ENCODE measurements at places on chromosomes 7 and 10.

- DNase-seq: no peak
These were observed 92.0 kb downstream of the GPR85 start for GRCh38 chr7:112994656-112995055.

DNA sequence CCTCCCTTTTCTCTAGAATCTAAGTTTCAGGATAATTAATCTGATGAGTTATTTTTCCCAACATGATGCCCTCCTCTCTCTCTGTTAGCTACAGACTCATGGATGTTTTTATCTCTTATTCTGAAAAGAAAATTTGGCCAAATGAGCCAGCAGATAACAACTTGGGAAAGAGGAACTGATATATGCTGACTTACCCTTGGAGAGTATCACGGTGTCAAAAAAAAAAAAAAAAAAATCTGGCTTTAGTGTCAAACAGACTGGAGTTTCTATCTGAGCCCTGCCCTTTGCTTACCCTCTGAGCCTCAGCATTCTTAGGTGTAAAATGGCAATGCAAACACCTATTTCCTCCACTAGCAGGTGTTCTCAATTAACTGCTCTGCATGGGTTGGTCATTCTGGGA, 190.4 kb downstream of the AHR start:
- DNase-seq: no peak

DNA sequence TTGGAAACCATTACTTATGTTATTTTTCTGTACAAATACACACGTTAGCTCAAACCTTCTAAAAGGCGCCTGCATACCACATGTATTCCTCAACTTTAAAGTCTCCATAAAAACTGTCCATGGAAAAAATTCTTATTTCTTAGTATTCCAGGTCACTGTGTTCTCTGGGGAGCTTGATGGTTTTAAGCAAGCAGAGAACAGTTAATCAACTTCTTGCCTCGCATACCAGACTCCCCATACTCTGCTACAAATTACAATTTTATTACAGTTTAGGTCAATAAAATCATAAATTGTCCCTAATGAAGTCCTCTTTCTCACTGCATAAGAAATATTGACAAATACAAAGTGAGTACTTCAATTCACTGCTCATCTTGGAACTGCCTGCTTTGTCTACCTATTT, 77.0 kb upstream of the GPR22 start:
- no peak for DNase-seq

DNA sequence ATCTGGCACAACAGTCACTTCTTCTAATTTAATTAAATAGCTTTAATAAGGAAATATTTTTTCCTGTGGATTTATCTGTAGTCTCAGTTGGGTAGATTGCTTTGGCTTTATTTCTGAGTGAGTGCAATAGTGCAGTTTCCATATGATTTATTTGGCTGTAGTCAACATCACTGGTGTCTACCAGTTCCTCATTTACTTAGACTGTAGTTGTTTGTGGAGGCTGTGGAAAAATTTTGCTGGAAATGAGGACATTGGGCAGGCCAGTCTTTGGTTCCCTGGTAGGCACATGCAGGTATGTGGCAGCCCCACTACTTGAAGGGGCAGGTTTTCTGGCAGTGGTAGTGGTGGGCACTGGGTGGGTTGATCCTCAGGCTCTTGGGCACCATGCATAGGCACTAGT, 15.5 kb downstream of the TAS2R40 start:
- no peak for DNase-seq

- DNase-seq: no peak
These were observed 43.6 kb downstream of the NSUN6 start for GRCh38 chr10:18607503-18608378.

DNA sequence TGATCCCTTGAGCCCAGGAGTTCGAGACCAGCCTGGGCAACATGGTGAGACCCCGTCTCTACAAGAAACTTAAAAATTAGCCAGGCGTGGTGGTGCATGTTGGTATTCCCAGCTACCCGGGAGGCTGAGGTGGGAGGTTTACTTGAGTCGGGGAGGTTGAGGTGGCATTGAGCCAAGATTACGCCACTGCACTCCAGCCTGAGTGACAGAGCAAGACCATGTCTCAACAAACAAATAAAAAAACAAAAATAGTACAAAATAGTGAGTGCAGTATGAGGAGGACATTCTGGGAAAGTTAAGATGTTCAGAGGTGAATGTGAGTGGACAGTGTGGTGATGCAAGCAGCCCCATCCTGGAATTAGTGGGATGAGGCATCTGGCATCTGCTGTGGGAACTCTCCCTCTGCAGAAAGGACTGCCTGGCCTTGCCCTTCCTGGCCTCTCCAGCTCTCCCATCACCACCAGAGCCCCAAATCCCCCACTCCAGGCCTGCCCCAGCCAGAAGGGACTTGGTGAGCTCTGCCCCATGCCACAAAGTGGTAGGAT, 96.6 kb upstream of the PARD3 start:
- DNase-seq: no peak

DNA sequence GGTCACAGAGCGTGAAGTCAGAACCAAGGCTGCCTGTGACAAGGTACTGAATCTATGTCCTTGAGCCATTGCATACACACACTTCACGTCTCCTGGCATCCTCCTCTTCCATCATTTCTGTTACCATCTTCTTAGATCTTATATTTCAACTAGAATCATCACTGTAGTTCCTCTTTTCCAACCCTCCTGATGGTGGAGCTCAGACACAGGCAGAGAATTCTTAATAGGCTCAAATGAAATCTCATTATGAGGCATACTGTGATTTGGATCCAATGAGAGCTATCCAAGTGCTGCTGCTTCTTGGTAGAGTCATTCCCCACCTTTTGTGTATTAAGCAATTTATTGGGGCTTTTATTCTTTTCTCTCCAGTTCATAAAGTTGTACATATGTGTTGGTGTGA, 113.2 kb downstream of the CALCR start:
- peak; percentile 42 for DNase-seq

- DNase-seq: no peak
These were observed 2.9 kb downstream of the RBP4 start for GRCh38 chr10:93598157-93598556.

- no peak for DNase-seq
These were observed 7.3 kb downstream of the FSCN3 start for GRCh38 chr7:127600885-127601284.

- DNase-seq: no peak
These were observed 53.1 kb downstream of the CH25H start for GRCh38 chr10:89153971-89154370.

DNA sequence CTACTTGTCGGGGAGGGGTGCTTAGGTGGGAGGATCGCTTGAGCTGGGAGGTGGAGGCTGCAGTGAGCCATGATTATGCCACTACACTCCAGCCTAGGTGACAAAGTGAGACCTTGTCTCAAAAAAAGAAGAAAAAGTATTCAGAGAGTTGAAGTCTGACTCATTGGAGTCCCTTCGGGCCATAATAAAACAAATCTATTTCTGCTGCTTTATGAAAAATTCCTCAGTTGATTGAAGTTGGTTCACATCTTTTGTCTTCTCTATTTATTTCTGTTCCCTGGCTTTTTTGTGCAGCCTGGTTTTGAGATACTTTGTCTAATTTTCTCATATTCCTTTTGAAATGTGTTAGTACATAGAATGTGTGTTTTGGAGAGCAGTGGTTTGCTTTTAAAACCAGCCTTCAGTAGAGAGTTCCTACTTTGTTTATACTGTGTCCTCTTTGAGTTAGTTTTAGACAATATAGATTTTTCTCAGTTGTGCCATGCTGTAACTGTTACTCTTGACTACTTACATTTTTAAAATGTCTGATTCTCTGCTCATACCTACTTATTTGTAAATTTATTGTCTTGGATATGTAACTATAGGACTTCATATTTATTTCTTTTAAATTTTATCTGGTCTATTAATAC, 36.7 kb downstream of the LUC7L2 start:
- DNase-seq: no peak

- DNase-seq: no peak
These were observed 256.2 kb downstream of the ELFN1 start for GRCh38 chr7:1925973-1926907.

GRCh38 chr10:28432210-28432676, 100.7 kb upstream of the WAC start:
- peak; percentile 32 for DNase-seq

- no peak for DNase-seq
These were observed 211.7 kb upstream of the MKI67 start for GRCh38 chr10:128337860-128338378.

DNA sequence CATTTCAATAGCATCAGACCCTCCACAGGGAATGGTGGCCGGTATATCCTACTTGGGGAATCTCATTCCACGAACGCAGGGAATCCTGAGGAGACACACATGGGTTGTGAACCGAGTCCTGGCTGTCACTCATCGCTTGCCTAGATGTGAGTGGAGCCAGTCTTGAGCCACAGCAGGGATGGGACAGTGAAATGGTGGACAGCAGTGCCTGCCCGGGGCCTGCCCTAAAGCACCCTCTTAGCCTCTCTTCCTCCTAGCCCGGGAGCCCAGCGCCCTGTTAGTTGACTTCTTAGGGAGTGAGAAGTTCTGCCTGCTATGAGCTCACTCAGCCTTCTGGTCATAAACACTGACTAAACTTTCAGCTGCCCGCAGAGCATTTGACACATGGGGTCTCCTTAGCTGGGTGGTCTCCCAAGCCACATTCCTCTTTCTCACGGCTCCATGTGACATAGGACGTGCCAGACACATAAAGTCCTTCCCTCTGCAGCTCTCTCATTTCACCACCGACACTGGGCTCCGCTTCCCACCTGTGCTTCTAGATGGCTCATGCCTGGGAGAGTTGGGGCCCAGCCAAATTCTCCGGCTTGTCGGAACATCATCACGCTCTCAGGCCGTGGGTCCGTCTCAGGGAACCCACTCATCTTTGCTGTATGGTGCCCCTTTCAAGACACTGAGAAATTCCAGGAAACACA, 60.9 kb downstream of the TCERG1L start:
- no peak for DNase-seq

- no peak for DNase-seq
These were observed 121.5 kb downstream of the TNS3 start for GRCh38 chr7:47460251-47460989.

- DNase-seq: no peak
These were observed 548.7 kb upstream of the GALNT17 start for GRCh38 chr7:70582927-70583895.

- DNase-seq: no peak
These were observed 328.4 kb downstream of the PHTF2 start for GRCh38 chr7:78127009-78127408.

GRCh38 chr10:56586461-56586891, 225.4 kb upstream of the ZWINT start:
- no peak for DNase-seq

DNA sequence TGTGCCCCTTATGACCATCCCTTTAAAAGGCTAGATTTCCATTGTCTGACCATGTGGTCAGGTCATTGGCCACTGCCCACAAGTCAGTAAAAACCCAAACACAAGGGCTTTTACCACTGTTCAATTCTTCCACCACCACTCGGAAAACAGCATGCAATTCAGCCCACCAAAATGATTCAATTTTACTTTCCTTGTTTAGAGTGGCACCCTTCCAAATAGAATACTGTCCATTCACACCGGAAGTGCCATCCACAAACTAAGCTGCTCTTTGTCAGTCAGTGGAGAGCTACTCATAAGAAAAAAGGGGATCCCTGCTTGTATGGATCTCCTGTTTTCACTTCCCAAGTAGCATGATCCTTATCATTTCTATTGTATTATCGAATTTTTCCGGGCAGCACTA, 350.7 kb upstream of the MBL2 start:
- no peak for DNase-seq

DNA sequence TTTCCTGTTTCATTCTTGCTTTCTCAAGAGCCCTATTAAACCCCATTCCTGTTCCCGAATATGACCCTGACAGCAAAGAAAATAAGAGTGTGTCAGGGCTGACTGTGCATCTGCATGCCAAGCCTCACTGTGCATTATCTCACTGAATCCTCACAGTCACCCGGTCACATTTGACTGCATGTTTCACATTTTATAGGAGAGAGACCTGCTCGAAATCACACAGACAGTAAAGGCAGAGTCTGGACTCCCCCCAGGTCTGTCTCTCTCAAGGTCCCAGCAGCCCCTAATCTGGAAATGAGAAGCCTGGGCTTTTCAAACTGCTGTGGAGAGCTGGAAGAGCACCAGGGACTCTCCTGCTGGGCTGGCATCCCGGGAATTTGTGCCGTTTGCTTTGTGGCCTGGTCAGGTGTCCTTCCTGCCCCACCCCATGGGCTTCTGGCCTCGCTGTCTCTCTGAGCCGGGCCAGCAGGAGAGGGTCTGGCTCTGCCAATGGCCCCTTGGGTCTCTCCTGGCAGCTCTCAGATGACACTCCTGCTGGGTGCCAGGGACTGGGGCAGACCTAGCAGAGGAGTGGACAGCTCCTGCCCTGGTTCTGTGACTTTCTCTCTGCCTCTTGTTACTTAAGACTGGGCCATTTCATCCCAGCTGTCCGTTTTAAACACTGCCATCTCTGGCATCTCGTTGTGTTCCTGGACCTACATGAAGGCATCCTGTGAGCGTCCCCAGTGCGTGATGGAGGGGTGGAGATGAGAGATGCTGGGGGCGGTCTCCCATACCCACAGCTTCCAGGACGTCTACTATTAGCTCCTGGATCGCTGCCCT, 173.6 kb downstream of the ARHGAP12 start:
- DNase-seq: no peak

DNA sequence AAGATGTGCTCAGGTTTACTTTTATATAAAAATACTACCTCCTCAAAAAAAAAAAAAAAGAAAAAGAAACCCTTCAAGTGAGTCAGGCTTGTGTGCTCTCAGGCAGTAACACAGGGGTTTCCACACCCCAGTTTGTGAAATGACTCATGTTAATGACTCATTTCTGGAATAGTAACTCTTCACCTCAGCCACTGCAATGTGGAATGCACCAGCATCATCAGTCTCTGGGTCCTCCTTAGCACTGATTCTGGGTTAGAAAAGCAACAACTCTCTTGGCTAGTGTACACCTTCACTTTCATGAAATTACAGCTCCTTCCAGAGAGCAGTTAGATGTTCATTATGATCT, 110.6 kb downstream of the EMX2 start:
- no peak for DNase-seq

GRCh38 chr7:22709857-22710256, 17.1 kb upstream of the IL6 start:
- no peak for DNase-seq

DNA sequence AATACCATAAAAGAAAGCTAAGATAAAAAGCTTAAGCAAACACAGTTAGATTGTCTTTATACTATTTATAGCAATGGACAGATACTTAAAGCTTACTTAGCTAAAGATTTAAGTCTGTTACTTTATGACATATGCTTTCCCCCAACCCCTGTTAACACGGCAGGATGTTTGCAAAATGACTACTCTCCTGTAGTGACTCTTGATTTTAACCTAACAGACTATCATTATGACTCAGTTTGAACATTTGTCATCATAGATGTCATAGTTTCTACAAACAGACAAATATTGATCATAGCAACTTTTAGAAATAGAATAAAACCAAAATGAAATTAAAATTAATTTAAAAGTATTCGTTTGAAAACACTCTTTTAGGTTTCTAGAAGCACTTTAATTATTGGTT, 7.8 kb upstream of the COMMD3 start:
- DNase-seq: no peak

DNA sequence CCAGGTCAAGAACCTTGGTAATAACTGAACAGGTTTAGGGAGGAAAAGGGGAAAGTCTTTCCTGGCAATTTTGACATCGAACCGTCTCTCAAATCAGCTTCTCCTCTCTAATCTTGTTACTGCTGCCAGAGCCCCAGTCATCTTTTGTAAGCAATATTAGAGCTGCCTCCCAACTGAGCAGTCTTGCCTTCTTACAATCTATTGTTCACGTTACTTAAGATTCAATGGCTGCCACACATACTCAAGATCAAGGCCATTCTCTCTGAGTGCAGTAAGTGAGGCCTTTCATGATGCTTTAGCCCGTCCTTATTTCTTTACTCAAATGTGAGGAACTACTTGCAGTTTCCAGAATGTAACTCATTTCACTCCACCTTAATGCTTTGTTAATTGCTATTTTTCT, 12.4 kb downstream of the NET1 start:
- no peak for DNase-seq

- no peak for DNase-seq
These were observed 7.3 kb downstream of the POLL start for GRCh38 chr10:101580486-101581399.

All from hippocampal formation (tissue), 2 donors.